ENCODE measurements at places on chromosomes 1 and 21. TPM values are rescaled to one million over a fixed set of nuclear protein-coding genes. Genes with fewer than 3 reads are reported as not detected.

DNA sequence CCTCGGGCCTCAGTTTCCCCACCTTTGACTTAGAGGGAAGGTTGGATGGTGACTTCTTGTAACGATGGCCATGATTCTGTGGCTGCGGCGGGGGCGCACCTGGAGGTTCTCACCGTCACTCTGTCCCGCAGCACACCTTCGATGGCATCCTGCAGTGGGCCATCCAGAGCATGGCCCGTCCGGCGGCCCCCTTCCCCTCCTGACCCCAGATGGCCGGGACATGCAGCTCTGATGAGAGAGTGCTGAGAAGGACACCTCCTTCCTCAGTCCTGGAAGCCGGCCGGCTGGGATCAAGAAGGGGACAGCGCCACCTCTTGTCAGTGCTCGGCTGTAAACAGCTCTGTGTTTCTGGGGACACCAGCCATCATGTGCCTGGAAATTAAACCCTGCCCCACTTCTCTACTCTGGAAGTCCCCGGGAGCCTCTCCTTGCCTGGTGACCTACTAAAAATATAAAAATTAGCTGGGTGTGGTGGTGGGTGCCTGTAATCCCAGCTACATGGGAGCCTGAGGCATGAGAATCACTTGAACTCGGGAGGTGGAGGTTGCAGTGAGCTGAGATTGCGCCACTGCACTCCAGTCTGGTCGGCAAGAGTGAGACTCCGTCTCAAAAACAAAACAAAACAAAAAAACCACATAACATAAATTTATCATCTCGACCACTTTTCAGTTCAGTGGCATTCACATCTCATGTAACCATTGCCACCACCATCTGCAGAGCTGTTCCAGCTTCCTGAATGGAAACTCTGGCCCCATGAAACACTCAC, 2.1 kb upstream of the PFKL start:
- DNase-seq, result peak; percentile 93

Gene CHRNB2
- 0.18 TPM for total RNA-seq

Gene MNDA
- 27.8 TPM for total RNA-seq

DNA sequence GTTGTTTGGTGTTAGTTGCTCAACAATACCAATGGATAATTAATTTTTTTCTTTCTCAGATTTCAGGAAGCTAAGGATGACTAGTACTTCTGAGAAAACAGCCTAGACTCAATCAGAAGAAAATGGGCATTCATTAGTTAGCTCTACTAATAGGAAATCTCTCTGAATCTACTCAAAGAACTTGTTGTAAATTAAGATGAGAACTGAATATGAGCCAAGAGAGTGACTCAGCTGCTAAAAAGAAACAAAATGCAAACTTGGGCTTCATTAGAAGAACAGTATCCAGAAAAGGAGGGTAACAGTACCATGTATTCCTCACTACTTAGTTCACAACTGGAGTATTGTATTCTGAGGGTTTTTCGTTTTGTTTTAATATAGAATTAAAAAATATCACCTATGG, 12.5 kb downstream of the FOXJ3 start:
- no peak for DNase-seq

Gene SYT6
- total RNA-seq, result 0.40 TPM

Gene C4BPA
- 0.27 TPM for total RNA-seq

Gene FOXD2
- 12.3 TPM for total RNA-seq

Gene PSRC1
- 7.6 TPM for total RNA-seq

DNA sequence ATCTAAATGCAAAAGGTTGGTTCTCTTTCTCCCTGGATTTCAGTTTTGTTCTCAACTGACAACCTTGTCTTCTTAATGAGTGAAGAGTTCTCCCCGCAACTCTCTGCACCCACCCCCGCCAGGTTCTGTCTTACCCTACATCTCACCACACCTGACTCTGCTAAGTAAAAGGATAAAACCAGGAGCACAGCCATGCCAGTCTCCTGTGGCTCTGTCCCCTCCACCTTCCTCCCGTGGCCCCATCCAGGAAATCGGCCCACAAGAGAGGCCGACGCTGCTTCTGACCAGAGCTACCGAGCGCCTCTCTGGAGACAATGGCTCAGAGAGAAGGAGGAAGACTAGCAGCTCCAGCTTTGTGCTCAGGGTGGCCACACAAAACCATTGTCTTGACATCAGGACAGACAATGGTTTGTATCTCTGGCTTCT, 72.2 kb downstream of the PLEKHA6 start:
- DNase-seq, result no peak

DNA sequence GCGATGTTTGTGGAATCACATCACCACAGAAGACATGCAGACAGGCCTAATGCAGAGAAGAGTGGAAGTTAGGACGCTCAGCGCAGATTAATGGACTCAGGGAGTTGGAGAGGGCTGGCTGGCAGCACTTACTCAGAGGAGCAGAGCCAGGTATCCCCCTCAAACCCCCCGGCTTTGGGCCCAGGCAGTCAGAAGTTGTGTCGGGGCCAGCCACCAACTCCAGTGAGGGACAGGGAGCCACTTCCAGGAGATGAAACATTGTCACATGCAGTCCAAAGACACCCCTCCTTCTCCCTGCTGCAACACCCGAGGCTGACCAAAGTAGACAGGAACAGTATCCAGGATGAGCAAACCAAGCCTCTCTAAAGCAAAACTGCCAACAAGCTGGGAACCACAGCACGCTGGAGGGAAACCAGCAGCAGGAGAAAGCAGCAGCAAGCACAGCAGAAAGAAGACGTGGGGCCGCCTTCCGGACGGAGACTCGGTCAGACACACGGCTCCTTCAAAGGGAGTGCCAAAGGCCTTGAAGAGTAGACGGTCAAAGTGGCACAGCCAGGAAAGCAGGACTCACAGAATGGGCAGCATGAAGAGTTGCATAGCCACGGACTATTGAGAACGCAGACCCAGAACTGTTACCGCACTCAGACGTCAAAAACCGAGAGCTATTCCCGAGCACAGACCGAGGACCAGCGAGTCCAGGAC, 149.3 kb downstream of the PCBP3 start:
- DNase-seq, result no peak

DNA sequence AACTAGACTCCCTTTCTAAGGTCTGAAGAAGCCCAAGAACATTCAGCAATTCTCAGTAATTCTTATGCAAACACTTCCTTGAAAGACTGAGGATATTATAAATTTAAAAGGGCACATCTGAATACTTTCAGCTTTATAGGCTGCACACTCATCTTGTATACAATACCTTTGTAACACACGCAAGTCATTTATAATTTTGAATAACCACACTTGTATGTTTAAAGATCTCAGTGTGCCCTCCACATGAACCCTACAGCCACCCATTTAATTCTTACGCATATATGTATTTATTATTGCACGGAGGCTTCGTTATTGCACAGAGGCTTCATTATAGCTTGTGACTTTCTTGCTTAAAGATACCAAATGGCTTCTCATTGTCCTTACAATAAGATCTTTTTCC, 1.2 kb upstream of the KRTAP27-1 start:
- DNase-seq, result no peak

Gene DENND1B
- 16.6 TPM for total RNA-seq

DNA sequence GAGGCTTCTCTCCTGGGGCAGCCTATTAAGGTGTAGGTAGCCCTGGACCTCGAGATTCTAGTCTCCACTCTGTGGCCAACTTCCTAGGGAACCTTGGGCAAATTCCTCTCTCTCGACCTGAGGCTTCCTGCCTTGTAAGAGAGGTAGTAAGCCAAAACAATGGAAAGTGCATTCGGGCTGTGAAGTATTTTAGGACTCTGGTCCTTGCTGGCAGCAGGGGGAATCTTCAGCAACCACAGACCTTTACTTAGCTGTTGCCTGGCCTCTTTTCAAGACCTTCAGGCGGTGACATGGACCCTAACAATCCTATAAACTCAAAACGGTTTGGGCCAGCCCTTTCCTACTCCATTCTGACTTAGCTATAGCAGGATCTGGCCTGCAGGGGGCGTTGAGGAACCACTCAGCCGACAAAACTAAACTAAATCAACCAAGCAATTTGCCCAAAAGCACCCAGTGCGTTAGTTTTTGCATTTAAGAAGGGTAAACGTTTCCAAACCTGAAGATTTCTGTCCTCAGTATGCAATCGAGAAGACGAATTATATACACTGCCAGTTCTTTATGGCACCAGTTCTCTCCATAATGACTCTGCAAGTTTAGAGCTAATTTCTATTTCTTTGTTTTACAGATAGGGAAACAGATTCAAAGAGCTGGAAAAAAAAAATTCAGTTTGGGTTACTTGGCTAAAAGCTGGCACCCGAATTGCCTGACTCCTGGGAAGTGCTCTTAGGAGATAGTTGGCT, 10.9 kb upstream of the SESN2 start:
- DNase-seq, result peak; percentile 88

Measured in sciatic nerve (tissue), 2 donors.